ENCODE measurements at places on chromosomes 7 and 10.

DNA sequence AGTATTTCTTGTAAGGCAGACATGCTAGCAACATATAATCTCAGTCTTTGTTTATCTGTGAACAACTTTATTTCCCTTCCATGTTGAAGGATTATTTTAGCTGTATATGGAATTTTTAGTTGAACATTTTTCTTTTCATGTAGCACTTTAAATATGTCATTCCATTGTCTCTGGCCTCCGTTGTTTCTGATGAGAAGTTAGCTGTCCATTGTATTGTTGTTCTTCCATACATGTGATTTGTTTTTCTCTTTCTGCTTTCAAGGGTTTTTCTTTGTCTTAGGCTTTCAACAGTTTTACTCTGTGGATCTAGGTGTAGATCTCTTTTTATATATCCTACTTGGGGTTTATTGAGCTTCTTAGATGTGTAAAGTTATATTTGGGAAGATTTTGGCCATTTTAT, 66.3 kb upstream of the COMTD1 start:
- no peak for DNase-seq

- no peak for DNase-seq
Observed at GRCh38 chr10:133226251-133226808, 3.7 kb upstream of the UTF1 start.

DNA sequence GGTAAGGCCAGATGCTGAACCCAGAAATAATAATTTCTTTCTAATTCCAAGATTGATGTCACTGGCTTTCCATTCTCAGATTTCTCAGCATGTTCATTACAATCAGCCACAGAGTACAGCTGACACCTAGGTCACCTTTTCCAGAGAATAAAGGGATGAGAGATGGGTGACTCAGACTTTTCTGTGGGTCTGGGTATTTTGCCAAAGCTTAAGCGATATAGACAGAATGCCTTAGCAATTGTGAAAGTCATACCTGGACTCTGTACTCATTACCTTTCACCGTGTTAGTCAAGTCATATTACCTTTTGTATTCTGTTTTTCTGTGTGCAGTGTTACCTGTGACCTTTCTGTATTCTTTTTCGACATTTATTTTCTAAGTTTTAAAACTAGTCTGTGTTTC, 10.6 kb upstream of the PRTFDC1 start:
- DNase-seq, result no peak

- DNase-seq, result no peak
Observed at GRCh38 chr10:109875151-109875568, 48.2 kb downstream of the XPNPEP1 start.

GRCh38 chr10:101018600-101019439, 12.1 kb downstream of the PDZD7 start:
- peak; percentile 59 for DNase-seq

DNA sequence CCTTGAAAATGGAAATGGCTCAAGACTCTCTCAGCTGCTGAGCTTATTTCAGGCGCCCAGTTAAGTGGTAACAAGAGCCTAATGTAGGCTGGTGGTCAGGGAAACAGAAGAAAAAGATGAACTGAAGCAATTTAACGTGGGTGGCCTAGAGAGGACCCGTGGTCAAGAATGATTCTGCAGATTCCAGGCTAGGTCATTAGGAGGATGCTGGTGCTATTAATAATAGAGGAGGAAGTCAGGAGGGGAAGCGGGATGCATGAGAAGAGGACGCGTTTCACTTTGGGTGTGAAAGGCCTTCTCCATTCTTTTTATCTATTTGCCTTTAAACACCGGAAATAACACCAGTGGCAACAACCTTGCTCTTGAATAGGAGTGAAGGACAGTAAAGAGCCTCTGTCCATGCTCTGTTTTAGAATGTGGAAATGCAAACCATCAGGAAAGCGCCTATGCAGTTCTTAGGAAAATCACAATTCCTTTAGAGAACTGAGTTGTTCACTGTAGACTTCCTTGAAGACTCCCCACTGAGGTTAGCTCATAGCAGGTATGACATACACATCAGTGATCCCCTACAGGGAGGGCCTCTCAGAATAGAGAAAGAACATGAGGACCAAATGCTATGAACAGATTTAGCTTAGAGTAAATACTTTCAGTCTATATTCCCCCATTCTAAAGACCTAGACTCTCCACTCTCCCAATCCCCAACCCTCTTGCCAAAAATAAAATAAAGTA, 8.6 kb downstream of the LIPA start:
- DNase-seq, result no peak

GRCh38 chr10:50405723-50406122, 154.4 kb upstream of the ASAH2 start:
- DNase-seq, result no peak
